Breast epithelium (tissue), 4 donors: ENCODE measurements at places on chromosomes 2 and 18.

GRCh38 chr2:54927085-54927750 lies 123.0 kb downstream of the RTN4 start:
- H3K4me1 ChIP-seq = no peaks in the 10 kb centered on the region
- no peak overlapping the region for H3K27ac ChIP-seq
- H3K27me3 ChIP-seq = no peaks in the 10 kb centered on the region
- H3K4me3 ChIP-seq = no peak overlapping the region
- H3K36me3 ChIP-seq = no peaks in the 10 kb centered on the region

- no peaks in the 10 kb centered on the region for H3K4me1 ChIP-seq
- no peaks in the 10 kb centered on the region for H3K36me3 ChIP-seq
- H3K27me3 ChIP-seq = no peaks in the 10 kb centered on the region
- H3K27ac ChIP-seq = no peak overlapping the region
- no peak overlapping the region for H3K4me3 ChIP-seq
Measured at GRCh38 chr2:204576362-204576979, 31.2 kb downstream of the PARD3B start.

GRCh38 chr2:75130171-75130570 lies 69.1 kb downstream of the TACR1 start:
- no peaks in the 10 kb centered on the region for H3K36me3 ChIP-seq
- H3K27me3 ChIP-seq = no peaks in the 10 kb centered on the region
- H3K4me1 ChIP-seq = no peaks in the 10 kb centered on the region
- H3K27ac ChIP-seq = no peak overlapping the region
- H3K4me3 ChIP-seq = no peak overlapping the region

DNA sequence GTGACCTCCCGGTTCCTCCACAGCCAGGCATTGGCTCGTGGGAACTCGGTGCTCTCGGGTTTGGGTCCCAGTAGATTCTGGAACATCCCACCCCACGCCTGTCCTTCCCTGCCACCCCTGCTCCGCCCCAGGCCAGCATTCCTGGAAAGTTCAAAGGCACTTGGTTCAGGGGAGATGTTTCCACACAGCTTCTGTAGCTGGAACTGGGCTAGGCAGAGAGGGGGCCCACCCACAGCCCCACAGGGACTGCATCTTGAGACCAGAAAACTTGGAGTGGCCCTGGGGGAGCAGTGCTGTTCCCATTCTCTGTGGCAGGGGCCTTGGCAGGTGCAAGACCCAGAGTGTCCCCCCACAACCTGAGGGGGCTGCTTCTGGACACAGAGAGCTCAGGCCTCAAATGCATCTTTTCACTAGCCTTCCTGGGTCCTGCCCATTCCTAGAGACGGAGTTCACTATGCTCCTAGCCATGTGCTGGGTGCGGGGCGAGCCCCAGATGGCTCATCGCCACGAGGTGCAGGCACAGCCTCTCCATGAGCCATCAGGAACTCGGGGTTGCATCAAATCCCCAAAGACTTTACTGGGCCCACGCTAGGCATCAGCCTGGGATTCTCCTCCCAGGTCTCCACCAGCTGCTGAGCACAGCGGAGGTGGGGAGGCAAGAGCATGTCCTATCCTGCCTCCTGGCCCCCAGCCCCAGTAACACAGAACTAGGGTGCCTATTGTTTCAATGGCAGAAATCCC lies 68.7 kb downstream of the ZFP36L2 start:
- peaks cover 16% of the 10 kb centered on the region for H3K4me1 ChIP-seq
- no peak for DNase-seq
- H3K36me3 ChIP-seq = no peaks in the 10 kb centered on the region
- H3K27ac ChIP-seq = peak overlapping the region; percentile 97

DNA sequence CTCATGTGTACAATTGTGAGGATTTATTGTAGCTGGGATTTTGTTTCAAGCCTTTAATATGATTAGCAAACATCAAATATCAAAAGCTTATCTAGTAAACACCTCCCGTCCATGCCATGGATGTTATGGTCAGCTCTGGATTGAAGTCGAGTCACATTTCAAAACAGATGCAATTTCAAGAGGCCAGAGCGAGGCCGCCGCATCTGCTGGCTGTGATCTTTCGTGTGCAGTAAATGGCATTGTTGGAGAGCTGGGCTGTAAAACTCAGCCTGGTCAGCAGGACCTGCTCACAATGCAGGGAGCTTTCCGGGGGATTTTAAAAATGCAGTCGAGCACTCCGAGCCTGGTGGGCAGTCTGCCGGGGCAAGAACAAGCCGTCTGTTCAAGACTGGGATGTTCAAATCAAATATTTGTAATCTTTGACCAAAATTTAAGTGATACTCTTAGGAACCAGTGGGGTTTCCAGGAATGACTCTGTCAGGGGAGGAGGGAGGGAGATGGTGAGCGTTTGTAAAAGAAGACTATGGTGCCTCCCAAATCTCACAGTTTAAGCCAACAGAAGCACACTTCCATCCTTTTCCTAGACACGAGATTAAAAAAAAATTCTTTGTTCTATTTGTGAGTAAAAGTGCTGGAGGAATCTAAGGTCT lies 97.6 kb downstream of the MYCN start:
- H3K36me3 ChIP-seq = no peaks in the 10 kb centered on the region
- H3K4me3 ChIP-seq = no peak overlapping the region
- DNase-seq = no peak
- no peaks in the 10 kb centered on the region for H3K4me1 ChIP-seq
- H3K27me3 ChIP-seq = peaks cover 6% of the 10 kb centered on the region
- H3K27ac ChIP-seq = no peak overlapping the region

DNA sequence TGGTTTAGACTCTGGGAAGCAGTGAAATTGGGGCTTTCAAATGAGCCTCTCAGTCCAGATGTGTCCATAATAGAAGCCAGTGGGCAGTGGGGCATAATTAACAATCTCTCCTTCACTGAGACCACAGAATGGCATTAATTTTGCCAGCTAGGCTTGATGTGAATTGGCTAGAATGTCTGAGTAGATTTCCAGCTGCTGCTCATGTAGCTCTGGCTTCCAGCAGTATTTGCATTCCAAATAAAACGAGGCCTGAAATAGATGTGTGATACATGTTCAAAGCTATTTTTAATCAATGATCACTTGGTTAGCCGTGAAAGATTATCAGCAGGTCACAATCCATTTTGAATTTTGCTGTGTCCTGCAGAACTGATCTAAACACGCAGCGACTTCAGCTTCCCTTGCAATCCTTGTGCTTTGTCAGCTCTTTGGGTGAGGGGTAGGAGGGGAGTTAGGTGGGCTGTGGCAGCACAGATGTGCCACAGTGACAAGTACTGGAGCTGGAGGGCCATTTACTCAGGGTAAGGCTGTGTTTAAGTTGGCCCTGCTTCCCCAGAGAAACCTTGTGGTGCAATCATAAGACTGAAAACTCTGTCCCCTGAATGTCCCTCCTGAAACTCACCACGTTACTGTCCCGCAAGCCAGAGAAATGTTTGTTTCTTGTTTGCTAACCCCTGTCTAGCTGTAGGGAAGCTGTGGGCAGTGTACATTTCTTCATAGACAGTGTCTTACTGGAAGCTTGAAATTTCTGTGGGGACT lies 56.9 kb upstream of the TMEM178A start:
- no peaks in the 10 kb centered on the region for H3K27me3 ChIP-seq
- no peak for DNase-seq
- H3K36me3 ChIP-seq = no peaks in the 10 kb centered on the region
- H3K4me3 ChIP-seq = no peak overlapping the region

DNA sequence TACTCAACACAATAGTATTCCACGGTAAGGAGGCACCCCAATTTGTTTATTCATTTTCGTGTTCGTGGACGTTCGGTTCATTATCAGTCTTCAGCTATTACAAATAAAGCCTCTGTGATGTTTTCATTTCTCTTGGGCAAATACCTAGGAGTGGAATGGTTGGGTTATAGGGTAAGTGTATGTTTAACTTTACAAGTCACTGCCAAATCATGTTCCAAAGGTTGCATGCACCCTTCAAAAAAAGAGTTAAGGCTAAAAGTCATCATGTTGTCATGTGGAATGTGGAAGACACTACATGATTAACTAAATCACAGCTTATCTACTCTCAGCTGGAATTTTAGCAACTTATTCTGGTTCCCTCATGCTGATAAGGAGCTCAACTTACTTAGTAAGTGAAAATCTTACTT lies 15.8 kb downstream of the INO80C start:
- H3K4me1 ChIP-seq = no peaks in the 10 kb centered on the region
- no peaks in the 10 kb centered on the region for H3K27me3 ChIP-seq
- no peaks in the 10 kb centered on the region for H3K36me3 ChIP-seq
- no peak overlapping the region for H3K27ac ChIP-seq
- no peak overlapping the region for H3K4me3 ChIP-seq

DNA sequence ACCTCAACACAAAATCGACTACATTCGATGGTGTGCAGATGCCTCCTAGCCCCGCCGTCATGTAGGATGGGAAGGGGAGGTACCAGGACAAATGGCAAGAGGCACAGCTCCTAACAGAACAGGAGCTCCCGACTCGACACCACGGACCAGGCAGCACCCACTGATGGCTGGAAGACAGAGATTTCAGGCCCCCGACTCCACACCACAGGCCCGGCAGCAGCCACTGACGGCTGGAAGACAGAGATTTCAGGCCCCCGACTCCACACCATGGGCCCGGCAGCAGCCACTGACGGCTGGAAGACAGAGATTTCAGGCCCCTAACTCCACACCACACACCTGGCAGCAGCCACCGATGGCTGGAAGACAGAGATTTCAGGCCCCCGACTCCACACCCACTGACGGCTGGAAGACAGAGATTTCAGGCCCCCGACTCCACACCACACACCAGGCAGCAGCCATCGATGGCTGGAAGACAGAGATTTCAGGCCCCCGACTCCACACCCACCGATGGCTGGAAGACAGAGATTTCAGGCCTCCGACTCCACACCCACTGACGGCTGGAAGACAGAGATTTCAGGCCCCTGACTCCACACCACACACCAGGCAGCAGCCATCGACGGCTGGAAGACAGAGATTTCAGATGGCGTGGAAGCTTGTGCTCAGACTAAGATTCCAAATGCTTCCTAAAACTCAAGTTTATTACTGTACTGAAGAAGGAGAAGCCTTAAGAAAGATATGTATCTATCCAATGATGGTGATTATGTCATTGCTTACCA lies 135.5 kb downstream of the EIPR1 start:
- H3K4me3 ChIP-seq = no peak overlapping the region
- DNase-seq = no peak
- H3K4me1 ChIP-seq = no peaks in the 10 kb centered on the region
- H3K27me3 ChIP-seq = no peaks in the 10 kb centered on the region
- H3K36me3 ChIP-seq = no peaks in the 10 kb centered on the region
